ENCODE measurements at places on chromosomes 1 and 21.
A peak's percentile ranks its signal among the peaks of the same experiment; 100 is the strongest.

DNA sequence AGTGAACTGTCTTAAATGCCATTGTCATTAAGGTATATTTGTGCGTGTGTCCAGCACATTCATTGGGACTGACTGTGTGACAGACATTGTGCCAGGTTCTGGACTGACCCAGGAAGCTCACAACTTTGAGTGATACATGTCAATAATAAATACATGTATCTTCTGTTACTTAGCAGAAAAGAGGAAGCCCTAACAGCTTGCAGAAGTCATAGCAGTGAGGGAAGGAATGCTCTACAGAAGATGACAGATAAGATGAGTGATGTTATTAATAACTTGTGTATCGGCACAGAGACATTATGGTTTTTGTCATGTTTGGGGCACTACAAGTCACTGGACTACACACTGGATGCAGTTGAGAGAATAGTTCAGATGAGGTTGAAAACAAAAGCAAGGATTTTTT lies 1.2 kb upstream of the SRSF11 start:
- no peak for DNase-seq

DNA sequence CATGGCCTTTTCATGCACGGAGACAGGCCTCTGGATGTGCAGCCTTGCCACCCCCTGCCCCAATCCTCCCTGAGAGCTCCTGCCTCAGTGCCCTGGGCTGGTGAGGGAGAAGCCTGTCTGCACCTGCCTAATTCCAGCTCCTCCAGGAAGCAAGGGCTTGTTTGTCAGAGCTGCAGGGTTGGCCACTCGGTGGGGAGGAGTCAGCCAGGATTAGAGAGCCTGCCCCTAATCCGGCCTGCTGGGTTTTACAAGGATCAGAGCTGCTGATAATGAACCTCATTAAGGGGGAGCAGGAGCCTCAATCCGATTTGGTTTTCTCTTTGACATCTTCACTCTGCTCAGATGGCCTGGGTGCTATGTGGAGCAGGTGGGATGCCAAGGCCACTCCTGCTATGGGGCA lies 31.9 kb upstream of the LHX4 start:
- no peak for DNase-seq

- DNase-seq, result no peak
These were observed 26.4 kb upstream of the KAZN start for GRCh38 chr1:14571810-14572767.

- DNase-seq, result no peak
These were observed 4.9 kb downstream of the ARHGEF19 start for GRCh38 chr1:16207318-16208269.

DNA sequence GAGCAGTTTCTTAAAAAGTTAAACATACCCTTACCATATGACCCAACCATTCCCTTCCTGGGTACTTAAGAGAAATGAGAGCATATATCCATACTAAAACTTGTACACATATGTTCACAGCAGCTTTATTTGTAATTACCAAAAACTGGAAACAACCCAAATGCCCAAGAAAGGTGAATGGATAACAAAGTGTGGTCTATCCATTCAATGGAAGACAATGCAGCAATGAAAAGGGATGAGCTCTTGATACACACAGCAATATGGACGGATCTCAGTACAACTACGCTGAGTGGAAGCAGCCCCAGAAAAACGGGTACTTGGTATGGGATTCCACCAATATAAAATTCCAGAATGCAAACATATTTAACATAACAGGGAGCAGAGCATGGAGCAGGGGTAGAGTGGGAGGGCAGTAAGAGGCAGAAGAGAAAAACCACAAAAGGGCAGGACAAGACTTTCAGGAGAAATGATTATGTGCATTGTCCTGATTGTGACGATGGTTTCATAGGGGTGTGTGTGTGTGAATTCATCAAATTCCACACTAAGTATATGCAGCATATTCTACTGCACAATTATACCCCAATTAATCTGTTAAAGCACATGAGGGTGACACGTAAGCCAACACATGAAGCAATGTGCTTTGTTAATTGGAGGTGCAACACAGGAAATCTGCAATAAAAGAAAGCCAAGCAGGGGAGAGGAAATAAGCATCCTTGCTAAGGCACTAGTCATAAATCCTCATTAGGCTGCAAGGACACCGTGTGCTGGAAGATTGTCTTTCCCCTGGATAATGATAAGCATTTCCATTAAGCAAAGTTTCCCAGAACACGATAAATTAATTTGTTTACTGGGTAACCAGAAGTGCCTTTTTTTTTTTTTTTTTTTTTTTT lies 113.1 kb upstream of the KRTAP19-8 start:
- no peak for DNase-seq

- no peak for DNase-seq
These were observed 669.9 kb upstream of the PKN2 start for GRCh38 chr1:88014131-88014530.

GRCh38 chr1:24921938-24922662 lies 8.0 kb downstream of the RUNX3 start:
- DNase-seq, result peak; percentile 69

DNA sequence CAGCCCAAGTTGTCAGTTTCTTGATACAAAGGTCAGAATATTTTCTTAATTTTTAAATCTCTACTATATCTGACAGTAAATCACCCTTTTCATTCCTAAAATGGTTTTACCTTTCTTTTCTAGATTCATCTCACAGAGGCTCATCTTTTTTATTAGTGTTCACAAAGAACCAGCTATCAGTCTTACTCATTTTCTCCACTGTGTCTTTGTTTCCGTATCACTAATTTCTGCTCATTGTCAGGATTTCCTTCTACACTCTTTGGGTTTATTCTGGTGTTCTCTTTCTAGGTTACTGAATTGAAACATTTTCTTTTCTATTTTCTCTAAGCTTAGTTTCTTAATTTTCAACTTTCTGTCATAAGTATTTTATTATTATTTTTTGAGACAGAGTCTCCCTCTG lies 8.7 kb downstream of the AGPAT3 start:
- DNase-seq, result no peak

- DNase-seq, result no peak
These were observed 455.6 kb upstream of the ZP4 start for GRCh38 chr1:238346340-238346739.

GRCh38 chr1:41404308-41404761 lies 43.1 kb downstream of the FOXO6 start:
- peak; percentile 5 for DNase-seq

- no peak for DNase-seq
These were observed 21.4 kb downstream of the GNB1 start for GRCh38 chr1:1869469-1869868.

DNA sequence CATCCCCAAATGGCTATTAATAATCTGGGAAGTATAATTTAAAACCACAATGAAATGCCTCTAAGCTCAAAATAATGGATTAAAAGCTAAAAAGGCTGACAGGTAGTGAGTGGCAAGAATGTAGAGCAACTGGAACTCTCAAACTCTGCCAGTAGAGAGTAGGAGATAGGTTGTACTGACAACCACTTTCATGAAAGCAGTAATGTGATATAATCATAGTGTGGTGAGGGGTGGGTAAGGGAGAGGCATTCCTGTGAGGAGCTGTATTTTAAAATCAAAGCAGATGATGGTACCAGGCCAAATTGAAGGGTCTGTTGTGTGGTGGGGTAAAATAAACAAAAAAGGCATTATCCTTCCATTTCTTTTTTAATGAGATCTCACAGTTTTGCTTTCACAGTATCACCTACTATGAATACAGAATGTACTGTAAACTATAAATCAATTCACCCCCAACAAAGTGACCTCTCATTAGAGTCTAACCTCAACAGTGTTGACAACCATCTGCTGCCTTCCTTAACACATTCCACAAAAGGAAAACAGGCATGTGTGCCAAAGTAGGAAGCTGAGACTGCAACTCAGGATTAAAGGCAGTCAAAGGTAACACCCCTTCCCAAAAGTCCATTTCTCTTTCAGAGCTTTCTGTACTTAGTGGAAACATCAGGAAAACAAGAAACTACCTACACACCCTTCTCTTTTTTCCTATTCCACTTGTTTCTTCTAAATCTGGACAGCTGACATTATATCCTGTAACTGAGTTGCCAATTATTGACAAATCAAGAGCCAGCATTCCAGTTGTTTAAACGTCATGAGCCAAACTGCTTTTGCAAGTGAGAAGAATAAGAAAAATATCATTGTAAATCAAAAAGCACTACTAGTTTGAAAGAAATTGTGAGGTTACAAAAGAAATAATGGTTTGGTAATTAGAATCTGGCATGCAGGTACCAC lies 130.8 kb downstream of the FAF1 start:
- no peak for DNase-seq

DNA sequence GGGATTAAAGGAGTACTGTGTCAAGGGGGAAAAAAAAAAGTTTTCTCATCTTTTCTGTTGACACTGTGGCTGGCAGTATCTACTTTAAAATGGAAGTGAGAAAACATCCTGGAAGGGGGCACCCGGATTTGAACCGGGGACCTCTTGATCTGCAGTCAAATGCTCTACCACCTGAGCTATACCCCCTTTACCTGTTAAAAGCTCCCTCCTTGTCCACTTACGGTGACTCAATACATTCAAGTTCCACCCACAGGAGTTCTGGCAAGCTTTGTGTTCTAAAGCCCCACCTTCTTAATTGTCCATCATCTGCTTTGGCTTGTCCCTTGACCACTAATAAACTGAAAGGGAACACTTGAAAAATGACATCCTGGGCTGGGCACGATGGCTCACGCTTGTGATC lies 68.2 kb downstream of the FNBP1L start:
- no peak for DNase-seq

- no peak for DNase-seq
These were observed 53.2 kb downstream of the FAM78B start for GRCh38 chr1:166113630-166114029.

- DNase-seq, result no peak
These were observed 699 bp upstream of the IL23R start for GRCh38 chr1:67165468-67166041.

DNA sequence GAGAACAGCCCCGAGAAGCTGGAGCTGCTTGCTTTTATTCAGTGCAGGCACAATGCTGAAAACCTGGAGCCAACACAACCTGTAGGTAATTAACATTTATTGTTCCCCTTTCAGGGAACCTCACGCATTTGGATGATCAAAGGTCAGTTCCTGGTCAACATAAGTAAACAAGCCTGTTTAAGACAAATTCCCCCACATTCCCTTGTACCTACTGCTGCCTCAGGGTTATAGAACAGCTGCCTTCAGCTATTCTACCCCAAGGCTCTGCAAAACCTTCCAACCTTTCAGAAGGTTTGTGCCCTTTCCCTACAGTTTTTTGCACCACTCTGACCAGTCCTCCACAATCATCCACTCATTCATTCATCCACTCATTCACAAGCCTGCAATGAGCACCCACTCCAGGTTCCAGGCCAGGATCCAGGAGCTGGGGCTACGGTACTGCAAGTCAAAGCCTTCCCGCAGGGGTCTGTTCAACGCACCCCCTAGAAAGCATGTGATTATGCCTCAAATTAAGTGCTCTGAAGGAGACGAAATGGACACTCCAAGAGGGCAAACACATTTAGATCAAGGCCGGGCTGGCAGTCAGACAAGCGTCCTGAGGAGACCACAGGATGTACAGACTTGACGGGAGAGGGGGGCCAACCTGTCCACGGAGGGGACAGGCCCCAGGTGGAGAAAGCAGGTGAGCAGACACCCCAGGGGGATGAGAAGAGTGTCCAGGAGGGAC lies 683.9 kb downstream of the MATN1 start:
- no peak for DNase-seq

- no peak for DNase-seq
These were observed 64.6 kb upstream of the SPAG17 start for GRCh38 chr1:118249641-118250040.

DNA sequence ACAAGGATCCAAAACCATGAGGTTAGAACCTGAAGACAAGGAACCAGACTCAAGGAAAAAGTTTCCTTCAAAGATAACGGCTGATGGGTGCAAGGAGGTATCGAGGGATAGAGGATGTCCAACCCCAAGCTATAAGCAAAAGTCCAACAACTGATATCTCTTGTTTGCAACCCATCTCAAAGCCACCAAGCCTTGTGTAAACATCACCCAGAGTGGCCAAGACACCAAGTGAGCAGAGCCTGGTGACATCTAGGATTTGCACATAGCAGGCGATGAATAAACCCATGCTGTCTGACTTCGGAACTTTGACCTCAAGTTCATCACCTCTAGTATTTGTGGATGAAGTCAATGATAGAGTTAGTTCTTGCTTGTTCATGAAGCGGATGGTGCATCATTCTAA lies 180.7 kb downstream of the ETS2 start:
- DNase-seq, result no peak

DNA sequence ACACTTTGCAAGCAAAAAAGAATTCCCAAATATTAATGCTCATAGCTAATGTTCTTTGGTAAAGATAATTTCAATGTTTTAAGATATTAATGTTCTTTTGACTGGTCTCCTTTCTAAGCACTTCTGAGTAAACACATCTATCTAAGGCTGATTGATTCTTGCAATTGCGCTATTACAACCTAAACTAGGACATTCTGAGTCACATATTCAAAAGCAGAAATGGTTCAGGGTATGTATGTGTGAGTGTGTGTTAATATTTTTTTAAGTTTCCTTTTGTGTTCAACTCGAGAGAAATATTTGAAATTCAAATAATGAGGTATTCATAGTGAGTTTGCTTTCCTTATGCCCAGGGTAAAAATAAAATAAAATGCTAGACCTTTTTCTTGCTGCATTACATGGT lies 203.6 kb upstream of the GRIK3 start:
- DNase-seq, result no peak

DNA sequence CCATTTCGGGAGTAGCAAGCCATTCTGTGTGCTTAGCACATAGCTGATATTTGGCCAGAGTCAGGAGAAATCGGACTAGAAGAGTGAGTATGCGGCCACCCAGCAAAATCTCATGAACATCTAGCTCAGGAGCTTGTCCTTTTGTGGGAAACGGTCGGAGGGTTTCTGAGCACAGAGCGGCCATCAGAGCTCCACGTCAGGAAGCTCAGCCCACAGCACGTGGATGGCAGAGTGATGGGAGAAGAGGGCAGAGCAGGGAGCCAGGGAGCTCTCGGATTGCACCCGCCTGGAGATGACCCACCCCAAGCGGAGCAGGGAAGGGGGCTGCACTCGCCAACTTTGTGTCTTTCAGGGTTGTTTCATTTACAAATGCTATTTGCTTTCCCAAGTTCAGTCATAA lies 13.9 kb downstream of the RCAN3 start:
- no peak for DNase-seq

- DNase-seq, result no peak
These were observed 53.9 kb downstream of the DMRTB1 start for GRCh38 chr1:53512807-53513755.

GRCh38 chr1:58786927-58787245 lies 3.0 kb upstream of the JUN start:
- no peak for DNase-seq

GRCh38 chr1:40435471-40435870 lies 14.8 kb upstream of the ZFP69B start:
- DNase-seq, result no peak

GRCh38 chr21:25959799-25960198 lies 210.8 kb downstream of the APP start:
- no peak for DNase-seq

DNA sequence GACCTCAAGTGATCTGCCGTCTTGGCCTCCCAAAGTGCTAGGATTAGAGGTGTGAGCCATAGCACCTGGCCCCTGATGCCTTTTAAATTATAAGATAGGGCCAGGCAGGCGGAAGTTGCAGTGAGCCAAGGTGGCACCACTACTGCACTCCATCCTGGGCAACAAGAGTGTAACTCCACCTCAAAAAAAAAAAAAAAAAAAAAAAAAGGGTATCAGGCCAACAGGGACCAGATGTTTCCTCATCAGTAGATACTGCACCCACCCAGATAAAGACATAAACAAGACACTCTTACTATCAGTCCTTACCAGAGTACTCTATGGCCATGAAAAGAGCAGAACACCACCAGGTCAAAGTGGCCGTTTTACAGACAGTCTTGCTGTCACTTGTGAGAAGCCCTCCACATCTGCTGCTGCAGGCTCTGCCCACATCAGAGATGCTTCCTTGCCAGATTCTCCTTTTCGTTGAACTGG lies 3.3 kb downstream of the C21orf58 start:
- DNase-seq, result no peak

GRCh38 chr1:6102532-6102845 lies 56.8 kb downstream of the KCNAB2 start:
- no peak for DNase-seq
